ENCODE measurements at places on chromosomes 13 and 19.
A peak's percentile ranks its signal among the peaks of the same experiment; 100 is the strongest.

DNA sequence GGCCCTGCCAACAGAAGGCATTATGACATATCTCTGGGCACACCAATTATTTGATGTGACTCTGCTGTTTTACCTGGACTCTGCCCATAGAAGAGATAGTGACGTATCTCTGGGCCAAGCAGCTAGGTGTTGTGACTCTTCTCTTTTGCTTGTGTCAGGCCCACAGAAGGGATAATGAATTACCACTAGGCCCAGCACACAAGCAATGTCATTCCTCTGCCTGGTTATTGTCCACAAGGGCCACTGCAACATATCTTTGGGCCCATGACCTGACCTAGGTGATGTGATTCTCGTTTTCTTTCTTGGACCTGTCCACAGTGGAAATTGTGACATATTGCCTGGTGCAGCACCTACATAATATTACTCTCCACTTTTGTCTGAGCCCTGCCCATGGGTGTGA is 65.1 kb upstream of the ZNF724 start:
- DNase-seq: no peak

DNA sequence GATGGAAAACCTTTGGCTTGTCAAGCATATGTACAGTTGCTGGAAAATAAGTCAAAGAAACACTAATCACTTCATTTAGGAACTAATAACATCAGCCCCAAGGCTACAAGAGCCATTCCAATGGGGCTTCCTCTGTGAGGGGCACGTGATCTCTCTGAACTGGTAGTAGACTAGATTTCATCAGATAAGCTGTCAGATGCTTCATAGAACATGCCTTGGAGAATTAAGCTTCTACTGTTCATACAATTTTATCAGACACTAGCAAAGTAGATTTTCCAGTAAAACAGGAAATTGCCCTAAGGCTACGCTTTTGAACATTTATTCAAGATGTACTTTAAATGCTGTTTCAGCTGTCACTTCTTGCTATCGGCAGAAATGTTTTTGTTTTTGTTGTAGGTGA is 107.8 kb downstream of the EDNRB start:
- no peak for DNase-seq

- peak; percentile 29 for DNase-seq
Measured at GRCh38 chr19:52086481-52086880, 9.1 kb downstream of the ZNF841 start.

DNA sequence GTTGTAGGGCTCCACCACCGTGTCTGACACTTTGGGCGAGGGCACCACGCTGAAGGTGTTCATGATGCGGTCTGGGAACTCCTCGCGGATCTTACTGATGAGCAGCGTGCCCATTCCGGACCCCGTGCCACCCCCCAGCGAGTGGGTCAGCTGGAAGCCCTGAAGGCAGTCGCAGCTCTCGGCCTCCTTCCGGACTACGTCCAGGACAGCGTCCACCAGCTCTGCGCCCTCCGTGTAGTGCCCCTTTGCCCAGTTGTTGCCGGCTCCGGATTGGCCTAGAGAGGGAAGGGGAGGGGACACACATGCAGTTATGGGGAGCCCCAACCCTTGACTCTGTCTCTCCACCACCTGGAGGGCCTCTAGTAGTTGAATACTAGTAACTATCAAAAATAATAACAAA is 6.2 kb downstream of the TUBB4A start:
- no peak for DNase-seq

GRCh38 chr19:10625003-10625761 is at the start of gene SLC44A2:
Gene SLC44A2 (plus strand): TSS chr19:10625553. CDS start chr19:10625634, 81 bp downstream.
- DNase-seq: peak; percentile 74

DNA sequence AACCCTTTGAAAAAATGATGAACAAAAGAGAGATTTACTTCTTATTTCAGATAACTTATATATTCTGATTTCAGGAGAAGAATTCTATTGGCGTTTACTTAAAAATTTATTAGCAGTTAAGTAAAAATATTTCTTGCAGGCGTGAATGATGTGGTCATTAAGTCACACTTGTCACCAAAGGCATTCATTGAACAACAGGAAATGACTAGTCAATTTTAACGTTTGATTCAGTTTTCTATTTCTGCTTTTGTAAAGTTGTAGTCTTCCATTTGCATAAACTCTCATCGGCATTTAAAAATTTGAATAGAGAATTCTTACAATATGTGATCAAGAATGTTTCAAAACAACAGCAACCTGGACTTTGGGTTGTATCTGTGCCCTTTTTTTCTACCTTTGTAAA is 83.4 kb downstream of the GPR12 start:
- DNase-seq: no peak

- no peak for DNase-seq
Measured at GRCh38 chr13:24064371-24064770, 96.1 kb upstream of the SPATA13 start.

GRCh38 chr19:55080121-55080967 is 4.7 kb downstream of the EPS8L1 start:
- DNase-seq: peak; percentile 64

- DNase-seq: no peak
Measured at GRCh38 chr13:93774506-93774905, 547.9 kb downstream of the GPC6 start.
